ENCODE measurements at places on chromosomes 4 and X. TPM values are rescaled to one million over a fixed set of nuclear protein-coding genes. Genes with fewer than 3 reads are reported as not detected.

- DNase-seq: no peak
Measured at GRCh38 chr4:74953647-74954046, 20.7 kb downstream of the PARM1 start.

DNA sequence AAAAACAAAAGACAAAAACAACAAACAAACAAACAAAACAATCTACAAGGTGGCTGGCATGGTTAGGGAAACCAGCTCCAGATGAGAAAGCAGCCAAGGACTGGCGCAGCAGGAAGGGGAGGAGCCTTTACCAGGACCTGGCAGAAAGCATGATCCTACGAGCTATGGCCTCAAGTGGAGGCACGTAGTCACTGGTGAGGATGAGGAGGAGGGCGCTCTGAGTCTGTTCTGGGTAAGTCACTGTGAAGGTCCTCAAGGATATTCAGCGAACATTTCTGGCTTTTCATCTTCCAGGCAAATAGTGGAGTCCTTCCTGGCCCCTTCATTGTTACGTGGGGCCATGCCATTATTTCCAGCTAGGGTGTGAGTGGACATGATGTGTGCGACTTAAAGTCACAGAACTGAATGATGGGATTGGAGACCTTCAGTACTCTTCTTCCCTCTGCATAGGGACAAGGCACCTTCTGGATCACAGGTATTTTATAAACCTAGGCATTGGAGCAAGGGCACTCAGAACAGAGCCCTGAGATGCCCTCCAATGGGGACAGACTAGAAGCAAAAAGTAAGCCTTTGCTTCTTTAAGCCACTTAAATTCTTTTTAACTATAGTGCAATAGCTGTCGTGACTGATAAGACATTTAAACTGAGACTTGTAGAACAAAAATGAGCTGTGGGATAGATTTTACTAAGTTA, 771.3 kb downstream of the RAB28 start:
- peak; percentile 30 for DNase-seq

GRCh38 chr4:17546222-17546621, 30.8 kb upstream of the LAP3 start:
- no peak for DNase-seq

- DNase-seq: no peak
Measured at GRCh38 chrX:110245011-110245410, 72.9 kb downstream of the AMMECR1 start.

DNA sequence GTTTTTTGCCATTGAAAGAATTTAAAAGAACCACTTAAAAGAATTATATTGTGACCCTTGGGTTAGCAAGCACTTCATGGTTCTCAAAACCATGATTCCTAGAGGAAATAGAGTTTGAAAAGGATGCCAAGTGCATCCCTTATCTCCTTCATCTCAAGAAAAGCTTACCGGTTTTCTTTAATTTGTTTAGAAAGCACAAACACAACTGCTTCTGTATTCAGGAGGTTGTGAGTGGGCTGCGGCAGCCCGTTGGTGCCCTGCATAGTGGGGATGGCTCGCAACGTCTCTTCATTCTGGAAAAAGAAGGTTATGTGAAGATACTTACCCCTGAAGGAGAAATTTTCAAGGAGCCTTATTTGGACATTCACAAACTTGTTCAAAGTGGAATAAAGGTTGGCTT, 13.5 kb downstream of the HHIP start:
- DNase-seq: no peak

DNA sequence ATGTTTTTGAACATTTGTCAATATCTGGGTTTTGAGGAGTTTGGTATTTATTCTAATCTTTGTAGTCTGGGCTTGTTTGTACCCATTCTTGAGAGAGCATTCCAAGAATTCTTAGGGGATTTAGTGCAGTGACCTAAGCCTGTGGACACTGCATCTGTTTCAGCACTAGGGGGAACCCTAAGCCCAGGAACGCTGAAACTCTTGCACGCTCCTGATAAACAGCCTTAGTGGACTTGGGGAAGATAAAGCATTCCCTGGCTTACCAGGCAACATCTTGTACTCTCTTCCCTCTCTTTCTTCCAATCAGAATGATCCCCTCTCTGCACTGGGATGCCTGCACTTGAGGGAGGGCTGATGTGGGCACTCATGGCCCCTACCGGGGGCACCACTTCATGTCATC, 654.9 kb upstream of the HTR2C start:
- DNase-seq: peak; percentile 4

DNA sequence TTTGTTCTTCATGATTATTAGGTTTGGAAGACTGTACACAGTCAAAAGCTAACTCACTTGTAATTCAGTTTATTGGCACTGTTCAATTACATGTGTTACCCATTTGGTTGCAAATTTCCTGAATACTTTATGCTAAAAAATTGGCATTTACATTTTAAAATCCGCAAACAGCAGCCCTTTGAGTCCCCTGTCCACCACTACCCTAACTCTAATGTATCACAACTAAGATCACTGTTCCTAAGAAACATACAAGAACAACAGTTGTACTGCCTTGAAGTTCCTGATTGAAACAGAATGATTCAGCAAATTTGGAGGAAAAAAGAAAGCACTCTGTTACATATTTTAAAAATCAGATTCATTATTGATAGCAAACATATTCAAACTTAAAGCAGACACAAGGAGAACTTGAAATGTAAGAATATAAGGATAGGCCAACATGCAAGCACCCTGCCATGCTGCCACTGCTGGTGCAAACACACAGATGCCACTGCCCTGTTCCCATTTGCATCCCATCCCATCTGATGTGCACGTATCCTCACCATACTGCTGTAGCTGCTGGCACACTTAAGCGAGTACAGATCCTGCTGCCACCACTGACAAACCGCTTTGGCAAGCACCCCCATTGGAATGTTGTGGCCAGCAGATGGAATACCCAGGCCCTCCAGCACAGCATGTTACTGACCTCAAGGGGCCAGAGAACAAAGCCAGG, 343.4 kb downstream of the PPP1R2C start:
- no peak for DNase-seq

GRCh38 chrX:153853180-153853901, 23.0 kb upstream of the PDZD4 start:
- DNase-seq: no peak

- DNase-seq: no peak
Measured at GRCh38 chr4:110483516-110483915, 7.6 kb downstream of the ENPEP start.

DNA sequence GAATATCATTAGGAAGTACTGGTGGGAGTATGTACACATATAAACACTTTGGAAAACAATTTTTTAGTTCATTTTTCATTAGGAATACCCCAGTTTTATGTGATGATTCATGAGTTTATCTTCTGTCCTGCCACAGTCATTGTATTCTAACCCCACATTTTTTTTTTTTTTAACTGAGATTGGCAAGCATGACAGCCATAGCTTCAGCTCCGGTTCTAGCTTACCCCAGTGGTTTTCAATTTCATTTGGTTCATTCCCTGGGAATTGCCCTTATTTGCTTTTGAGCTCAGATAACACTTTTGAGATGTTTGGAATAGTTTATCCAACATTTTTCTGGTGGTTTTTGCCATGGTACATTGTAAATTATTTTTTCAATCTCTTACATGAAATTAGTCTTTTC, 21.0 kb upstream of the FMR1 start:
- no peak for DNase-seq

GRCh38 chr4:125951261-125951887, 636.6 kb downstream of the FAT4 start:
- DNase-seq: no peak

- no peak for DNase-seq
Measured at GRCh38 chr4:187139141-187139540, 415.5 kb upstream of the FAT1 start.

GRCh38 chr4:157443537-157443936, 223.0 kb downstream of the GRIA2 start:
- no peak for DNase-seq

- DNase-seq: no peak
Measured at GRCh38 chr4:76386566-76387305, 34.2 kb downstream of the CCDC158 start.

DNA sequence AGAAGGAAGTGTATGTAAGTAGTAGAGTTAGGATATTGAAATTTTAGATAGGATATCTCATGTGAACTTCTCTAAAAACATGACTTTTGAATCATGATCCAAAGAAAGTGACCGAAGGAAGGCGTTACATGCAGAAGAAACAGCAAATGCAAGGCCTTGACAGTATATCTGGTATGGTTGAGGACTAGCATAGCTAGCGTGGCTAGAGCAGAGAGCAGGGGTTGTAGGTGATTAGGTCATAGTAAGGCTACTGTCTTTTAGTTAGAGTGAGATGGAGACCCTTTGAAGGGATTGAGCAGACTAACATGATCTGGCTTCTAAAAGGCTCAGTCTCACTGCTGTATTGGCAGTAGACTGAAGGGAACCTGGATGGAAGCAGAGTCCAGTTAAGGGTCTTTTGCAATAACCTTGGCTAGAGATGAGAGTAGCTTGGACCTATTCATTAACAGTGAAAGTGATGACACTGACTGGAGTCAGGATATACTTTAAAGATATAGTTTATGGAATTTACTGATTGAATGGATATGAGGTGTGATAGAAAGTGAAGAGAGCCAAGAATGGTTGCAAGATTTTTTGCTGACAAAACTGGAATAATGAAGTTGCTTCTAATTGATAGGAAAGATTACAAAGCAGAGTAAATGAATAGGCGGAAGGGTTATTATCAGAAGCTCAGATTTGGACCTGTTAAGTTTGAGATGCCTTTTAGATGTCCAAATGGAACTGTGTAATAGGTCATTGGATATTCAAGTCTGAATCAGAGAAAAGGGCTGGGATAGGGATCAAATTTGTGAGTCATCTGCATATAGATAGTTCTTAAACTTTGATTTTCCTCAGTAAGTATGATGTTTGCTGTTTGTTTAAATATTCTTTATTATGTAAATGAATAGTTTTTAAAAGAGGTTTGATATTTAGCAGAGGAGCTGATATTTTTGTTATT, 59.8 kb downstream of the MRPL1 start:
- no peak for DNase-seq

DNA sequence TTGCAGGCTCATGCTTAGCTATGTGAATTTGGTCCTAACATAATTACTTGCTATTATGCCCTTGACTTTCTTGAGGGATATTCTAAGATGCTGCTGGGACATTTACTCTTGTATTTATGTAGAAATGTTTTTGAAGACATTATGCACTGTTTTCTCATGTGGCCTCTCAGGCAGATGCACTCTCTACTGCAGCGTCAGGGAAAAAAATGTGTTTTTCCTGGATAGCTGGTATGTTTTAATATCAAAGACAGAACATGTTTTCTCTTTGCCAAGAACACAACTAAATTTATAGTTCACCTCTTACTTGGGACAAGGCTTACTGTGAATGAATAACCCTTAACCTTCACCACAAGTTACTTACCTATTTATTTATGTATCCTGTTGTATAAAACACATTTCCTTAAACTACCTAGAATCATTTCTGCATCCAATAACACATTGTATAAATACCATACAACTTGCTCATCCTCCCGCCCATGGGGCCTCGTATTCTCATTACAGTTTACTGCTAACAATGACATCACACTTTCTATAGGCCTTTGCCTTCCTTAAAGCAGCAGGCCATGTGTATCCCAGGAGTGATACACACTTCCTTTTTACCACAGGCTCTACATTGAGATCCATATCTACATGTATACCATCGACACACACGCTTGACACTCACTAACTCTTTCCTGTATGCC, 178.7 kb downstream of the SLIT2 start:
- DNase-seq: no peak

DNA sequence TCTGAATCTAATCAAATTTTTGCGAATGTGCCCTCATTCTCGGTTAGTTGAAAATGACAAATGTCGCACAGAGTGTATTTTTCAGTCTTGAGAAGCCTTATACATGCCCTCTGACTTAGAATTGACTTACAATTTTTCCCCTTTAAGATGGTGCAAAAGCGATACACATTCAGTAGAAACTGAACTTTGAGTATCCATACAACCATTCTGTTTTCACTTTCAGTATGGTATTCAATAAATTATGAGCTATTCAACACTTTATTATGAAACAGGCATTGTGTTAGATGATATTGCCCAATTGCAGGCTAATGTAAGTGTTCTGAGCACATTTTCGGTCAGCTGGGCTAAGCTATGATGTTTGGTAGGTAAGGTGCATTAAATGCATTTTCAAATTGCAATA, 43.4 kb downstream of the SLC9A7 start:
- DNase-seq: no peak

DNA sequence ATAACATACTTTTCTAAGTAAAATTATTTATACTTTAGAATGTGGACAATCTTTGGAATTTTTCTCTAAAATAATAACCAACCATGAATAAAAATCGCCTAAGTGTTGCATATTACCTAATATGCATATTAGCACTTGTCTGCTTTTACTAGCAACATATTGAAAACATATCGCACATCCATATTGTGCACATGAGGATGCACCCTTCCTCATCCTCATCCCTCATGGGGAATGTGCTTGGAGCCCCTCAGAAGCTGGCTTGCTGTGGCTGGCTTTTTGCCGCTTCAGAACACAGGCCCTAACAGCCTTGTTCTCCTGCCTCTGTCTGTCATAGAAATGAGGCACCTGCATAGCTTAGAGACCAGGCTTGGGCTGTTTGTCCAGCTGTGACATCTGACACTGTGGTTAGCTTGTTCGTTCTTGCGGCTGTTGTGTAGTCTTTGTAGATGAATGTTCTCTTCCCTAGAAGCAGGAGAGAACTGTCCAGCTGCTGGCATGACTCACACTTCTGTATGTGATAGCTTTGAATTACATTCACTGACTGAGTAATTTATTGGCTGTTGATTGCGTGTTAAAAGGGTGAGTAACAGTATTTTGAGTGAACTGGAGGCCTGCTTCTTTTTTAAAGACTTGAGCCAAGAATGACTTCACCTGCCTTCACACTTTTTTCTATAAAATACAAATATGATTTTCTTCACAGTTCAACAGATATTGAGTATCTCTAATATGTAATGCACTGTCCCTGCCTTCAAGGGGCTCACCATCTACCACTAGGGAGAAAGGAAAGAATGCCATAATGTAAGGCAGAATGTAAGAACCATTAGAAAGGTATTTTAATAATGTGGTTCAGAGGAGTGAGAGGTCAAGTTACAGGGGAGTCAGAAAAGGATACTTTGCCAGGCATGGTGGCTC, 81.9 kb downstream of the HMGB2 start:
- DNase-seq: peak; percentile 58

GRCh38 chr4:162681212-162681611, 485.5 kb downstream of the NAF1 start:
- no peak for DNase-seq

- no peak for DNase-seq
Measured at GRCh38 chr4:147747787-147748454, 16.0 kb downstream of the ARHGAP10 start.

NEUROG2 gene
- total RNA-seq: 0.11 TPM

SH2D1A gene
- 32.5 TPM for total RNA-seq

CENPVL1 gene
- total RNA-seq: not detected

CXCL9 gene
- 0.33 TPM for total RNA-seq

SHROOM4 gene
- not detected for total RNA-seq

FAM9B gene
- not detected for total RNA-seq

MAMLD1 gene
- total RNA-seq: 1.5 TPM

TMEM271 gene
- not detected for total RNA-seq

TBX22 gene
- total RNA-seq: not detected

ABLIM2 gene
- 0.58 TPM for total RNA-seq

ZFYVE28 gene
- total RNA-seq: 9.3 TPM

DCAF12L2 gene
- total RNA-seq: 0.11 TPM

MAGED2 gene
- 35.5 TPM for total RNA-seq

IDH3G gene
- 48.8 TPM for total RNA-seq

Measured in activated CD4-positive, alpha-beta T cell treated with anti-CD3 and anti-CD28 coated beads for 36 hours (primary cell).